B cell (primary cell): ENCODE measurements at places on chromosomes 1 and 21. TPM values are rescaled to one million over a fixed set of nuclear protein-coding genes. Genes with fewer than 3 reads are reported as not detected.

- no peak overlapping the region for H3K27ac ChIP-seq
- H3K4me3 ChIP-seq = no peak overlapping the region
- DNase-seq = no peak
- H3K36me3 ChIP-seq = no peaks in the 10 kb centered on the region
Measured at GRCh38 chr1:229352975-229353374, 10.1 kb upstream of the CCSAP start.

SFPQ gene
- total RNA-seq = 411 and 412 TPM in 2 replicates

GRCh38 chr1:228375578-228376261, 30.9 kb downstream of the TRIM11 start:
- H3K27ac ChIP-seq = no peak overlapping the region
- H3K4me3 ChIP-seq = no peak overlapping the region
- peaks cover 13% of the 10 kb centered on the region for H3K27me3 ChIP-seq
- H3K4me1 ChIP-seq = peaks cover 11% of the 10 kb centered on the region

- no peak for DNase-seq
- H3K27ac ChIP-seq = no peak overlapping the region
- H3K4me3 ChIP-seq = no peak overlapping the region
Measured at GRCh38 chr1:12220890-12221289, 8.9 kb upstream of the VPS13D start.

CACNA1S gene
- total RNA-seq = not detected in 2 replicates

VAMP4 gene
- 17.5 and 21.8 TPM in 2 replicates for total RNA-seq

GRCh38 chr1:181646710-181647109, 163.4 kb downstream of the CACNA1E start:
- H3K4me3 ChIP-seq = no peak overlapping the region
- no peaks in the 10 kb centered on the region for H3K27me3 ChIP-seq
- H3K27ac ChIP-seq = no peak overlapping the region
- H3K4me1 ChIP-seq = no peaks in the 10 kb centered on the region

DNA sequence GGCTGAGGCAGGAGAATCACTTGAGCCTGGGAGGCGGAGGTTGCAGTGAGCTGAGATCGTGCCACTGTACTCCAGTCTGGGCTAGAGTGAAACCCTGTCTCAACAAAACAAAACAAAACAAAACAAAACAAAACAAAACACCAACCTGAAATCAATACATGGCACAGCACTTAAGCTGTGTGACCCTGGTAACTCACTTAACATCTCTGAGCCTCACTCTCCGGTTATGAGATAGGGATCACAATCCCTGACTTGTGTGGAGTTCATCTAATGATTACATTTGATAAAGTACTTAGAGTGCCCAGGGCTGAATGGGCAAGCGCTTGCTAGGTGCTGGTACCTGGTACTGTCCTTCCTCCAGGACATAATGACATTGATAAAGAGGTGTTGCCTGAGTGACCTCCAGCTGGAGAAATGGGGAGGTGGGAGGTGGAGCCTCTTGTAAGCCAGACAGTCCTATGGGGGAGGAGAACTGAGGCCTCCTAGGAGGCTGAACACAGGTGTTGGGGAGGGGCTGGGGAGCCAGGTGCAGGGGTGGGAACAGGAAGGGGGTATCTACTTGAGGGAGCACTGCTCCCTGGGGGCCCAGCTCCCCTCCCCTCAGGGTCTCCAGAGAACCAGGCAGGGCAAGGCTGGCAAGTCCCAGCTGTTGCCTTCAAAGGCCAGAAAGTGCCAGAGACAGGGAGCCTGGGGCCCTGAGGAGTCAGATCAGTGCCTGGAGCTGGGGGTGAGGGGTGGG, 17.9 kb downstream of the FOXO6 start:
- H3K27me3 ChIP-seq = peaks cover 8% of the 10 kb centered on the region
- DNase-seq = no peak
- no peaks in the 10 kb centered on the region for H3K36me3 ChIP-seq

DNA sequence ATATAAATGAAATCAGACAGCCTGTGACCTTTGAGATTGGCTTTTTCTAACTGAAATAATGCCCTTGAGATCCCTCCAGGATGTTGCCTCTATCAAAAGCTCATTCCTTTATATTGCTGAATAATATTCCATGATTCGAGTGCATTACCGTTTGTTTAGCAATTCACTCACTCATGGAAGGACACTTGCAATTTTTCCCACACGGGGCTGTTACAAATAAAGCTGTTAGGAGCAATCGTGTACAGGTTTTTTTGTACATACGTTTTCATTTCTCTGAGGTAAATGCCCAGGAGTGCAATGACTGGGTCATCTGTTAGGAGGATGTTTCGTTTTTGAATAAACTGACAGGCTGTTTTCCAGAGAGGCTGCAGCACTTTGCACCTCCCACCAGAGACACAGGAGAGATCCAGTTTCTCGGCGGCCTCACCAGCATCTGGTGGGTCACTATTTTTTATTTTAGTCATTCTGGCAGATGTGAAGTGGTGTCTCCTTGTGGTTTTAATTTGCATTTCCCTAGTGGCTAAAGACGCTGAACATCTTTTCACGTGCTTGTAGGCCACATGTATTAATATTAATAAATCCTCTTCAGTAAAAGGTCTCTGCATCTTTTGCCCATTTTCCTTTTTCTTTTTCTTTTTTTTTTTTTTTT, 11.0 kb downstream of the PRDM15 start:
- no peaks in the 10 kb centered on the region for H3K27me3 ChIP-seq
- peaks cover 31% of the 10 kb centered on the region for H3K4me1 ChIP-seq
- H3K27ac ChIP-seq = no peak overlapping the region
- no peaks in the 10 kb centered on the region for H3K36me3 ChIP-seq
- H3K4me3 ChIP-seq = no peak overlapping the region

DNA sequence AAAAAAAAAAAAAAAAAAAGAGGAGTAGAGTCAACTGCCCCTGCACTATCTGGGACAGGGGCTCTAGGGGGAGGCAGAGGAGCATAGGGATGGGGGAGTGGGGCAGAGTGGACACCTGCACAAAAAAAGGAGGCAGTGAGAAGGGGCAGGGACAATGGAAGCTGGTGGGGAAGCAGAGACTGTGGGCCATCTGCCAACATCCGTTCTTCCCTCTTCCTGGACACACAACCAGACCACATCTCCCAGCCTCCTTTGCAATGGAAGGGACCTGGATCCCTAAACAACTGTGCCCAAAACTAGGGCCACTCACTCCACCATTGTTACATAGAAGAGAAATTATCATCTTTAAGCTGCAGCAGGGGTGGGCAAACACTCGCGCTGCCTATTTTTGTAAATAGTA, 38.4 kb downstream of the NEK2 start:
- no peaks in the 10 kb centered on the region for H3K36me3 ChIP-seq
- no peak overlapping the region for H3K4me3 ChIP-seq
- H3K4me1 ChIP-seq = no peaks in the 10 kb centered on the region
- DNase-seq = no peak
- no peaks in the 10 kb centered on the region for H3K27me3 ChIP-seq

USH2A gene
- total RNA-seq = not detected in 2 replicates

- no peak overlapping the region for H3K4me3 ChIP-seq
- peak; percentile 63 for DNase-seq
- no peaks in the 10 kb centered on the region for H3K36me3 ChIP-seq
- H3K27ac ChIP-seq = peak overlapping the region; percentile 73
- peaks cover 38% of the 10 kb centered on the region for H3K4me1 ChIP-seq
Measured at GRCh38 chr1:9825093-9826074, 1.6 kb upstream of the CLSTN1 start.

GRCh38 chr1:156556354-156556753, 16.0 kb downstream of the IQGAP3 start:
- H3K4me3 ChIP-seq = no peak overlapping the region
- peaks cover 36% of the 10 kb centered on the region for H3K4me1 ChIP-seq
- no peak overlapping the region for H3K27ac ChIP-seq
- no peak for DNase-seq
- H3K27me3 ChIP-seq = no peaks in the 10 kb centered on the region

GRCh38 chr1:103953386-103953785, 203.7 kb downstream of the AMY1C start:
- no peak overlapping the region for H3K27ac ChIP-seq
- H3K4me1 ChIP-seq = no peaks in the 10 kb centered on the region
- no peaks in the 10 kb centered on the region for H3K27me3 ChIP-seq
- H3K36me3 ChIP-seq = no peaks in the 10 kb centered on the region
- H3K4me3 ChIP-seq = no peak overlapping the region

DNA sequence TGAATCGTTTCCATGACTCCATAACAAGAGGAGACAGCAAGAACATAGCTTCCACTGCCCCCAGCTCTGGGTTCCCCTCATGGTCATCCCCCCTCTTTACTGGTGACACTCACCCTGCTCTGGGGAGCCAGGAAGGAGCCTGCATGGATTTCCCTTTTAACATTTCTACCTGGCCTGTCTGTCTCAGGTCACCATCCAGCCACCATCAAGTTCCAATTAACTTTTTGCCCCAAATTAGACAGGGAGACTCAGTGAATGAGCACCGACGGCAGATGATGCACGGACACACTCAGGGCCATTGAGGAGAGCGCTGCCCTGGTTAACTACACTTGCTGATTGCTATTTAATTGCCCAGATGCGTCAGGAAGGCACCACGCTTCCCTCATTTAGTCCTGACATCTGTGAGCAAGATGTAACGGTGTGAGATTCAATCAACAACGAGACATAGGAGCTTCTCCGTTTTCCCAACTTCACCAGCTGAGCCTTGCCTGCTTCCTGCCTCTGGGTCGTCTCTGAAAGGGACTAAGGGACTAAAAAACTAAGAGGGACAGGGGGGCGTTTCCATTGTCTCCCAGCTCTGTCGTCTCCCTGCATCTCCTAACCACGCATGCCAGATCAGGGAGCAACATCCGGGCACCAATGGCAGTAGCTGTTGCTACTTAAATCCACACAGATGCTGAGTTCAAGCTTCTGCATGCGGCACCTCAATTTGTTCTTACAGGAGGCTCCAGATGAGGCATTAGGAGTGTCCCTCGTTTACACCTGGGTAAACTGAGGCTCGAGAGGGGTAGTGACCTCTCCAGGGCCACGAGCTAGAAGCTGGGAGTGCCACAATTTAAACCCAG, 426.7 kb downstream of the NPHP4 start:
- H3K27me3 ChIP-seq = no peaks in the 10 kb centered on the region
- H3K27ac ChIP-seq = no peak overlapping the region
- no peaks in the 10 kb centered on the region for H3K36me3 ChIP-seq
- DNase-seq = no peak

DNA sequence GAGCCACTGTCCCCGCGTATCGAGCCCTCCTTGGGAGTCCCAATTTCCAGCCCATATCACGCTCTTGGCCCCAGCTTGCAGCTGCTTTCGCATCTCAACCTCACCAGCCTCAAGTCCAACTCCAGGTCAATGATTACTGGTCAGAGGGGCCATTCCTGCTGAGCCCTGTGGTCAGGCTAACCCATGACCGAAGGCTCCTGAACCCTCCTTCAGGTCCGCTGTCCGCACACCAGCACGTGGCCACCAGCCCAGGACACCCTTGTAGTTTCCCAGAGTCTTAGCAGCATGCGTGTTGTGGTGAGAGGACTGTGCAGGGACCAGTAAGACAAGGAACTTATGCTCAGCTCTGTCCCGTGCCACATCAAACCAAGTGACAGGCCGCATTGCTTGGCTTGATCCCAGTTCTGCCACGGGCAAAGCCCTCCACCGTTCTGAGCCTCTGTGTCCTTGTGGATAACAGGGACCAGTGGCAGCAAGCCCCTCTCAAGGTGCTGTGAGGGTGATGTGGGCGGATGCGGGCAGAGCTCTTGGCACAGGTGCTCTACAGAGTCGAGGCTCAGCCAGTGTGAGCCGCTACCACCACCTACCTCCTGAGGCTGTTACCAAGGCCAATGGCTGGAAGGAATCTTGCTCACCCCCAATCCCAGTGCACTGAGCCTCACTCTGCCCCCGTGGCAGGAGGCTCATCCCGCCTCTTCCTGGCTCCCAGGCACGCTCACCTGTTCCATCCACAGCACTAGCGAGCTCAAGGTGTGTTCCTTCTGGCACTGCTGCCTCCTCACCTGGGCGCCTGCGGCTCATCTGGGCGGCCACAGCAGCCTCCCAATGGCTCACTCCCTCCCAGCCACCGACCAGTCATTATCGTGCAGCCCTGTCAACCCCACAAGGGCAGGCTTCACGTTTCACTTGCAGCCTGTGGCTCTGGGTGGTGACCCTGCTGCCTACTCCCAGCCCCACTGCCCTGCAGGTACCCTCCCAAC, 20.4 kb downstream of the KRTAP10-1 start:
- no peak for DNase-seq
- no peaks in the 10 kb centered on the region for H3K36me3 ChIP-seq
- no peak overlapping the region for H3K27ac ChIP-seq
- no peaks in the 10 kb centered on the region for H3K4me1 ChIP-seq
- no peak overlapping the region for H3K4me3 ChIP-seq

RGS8 gene
- not detected in 2 replicates for total RNA-seq

- peaks cover 3% of the 10 kb centered on the region for H3K36me3 ChIP-seq
- peak overlapping the region; percentile 80 for H3K27ac ChIP-seq
- H3K4me1 ChIP-seq = peaks cover 59% of the 10 kb centered on the region
- H3K4me3 ChIP-seq = peak overlapping the region; percentile 46
- no peak for DNase-seq
- H3K27me3 ChIP-seq = no peaks in the 10 kb centered on the region
Measured at GRCh38 chr21:33412832-33413519, 9.8 kb downstream of the IFNGR2 start.

GRCh38 chr1:34371829-34372532, 195.3 kb downstream of the C1orf94 start:
- H3K4me3 ChIP-seq = no peak overlapping the region
- H3K4me1 ChIP-seq = no peaks in the 10 kb centered on the region
- H3K36me3 ChIP-seq = no peaks in the 10 kb centered on the region
- H3K27me3 ChIP-seq = no peaks in the 10 kb centered on the region

DNA sequence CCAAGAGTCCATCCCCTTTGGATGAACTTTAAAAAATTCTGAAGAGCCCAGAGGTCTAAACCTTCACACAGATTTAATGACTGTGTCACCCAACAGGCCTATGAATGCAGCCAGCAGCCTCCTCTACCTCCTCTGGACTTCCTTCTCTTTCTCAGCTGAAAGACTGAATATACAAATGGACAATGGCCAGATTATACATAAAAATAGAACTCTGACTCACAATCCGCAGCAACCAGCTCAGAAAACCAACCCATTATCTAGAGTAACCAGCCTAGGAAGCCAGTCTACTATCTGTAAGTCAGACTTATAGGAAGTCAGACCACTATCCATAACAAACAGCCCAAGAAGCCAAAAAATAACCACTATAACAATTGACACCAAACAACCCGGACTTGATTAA, 224.5 kb downstream of the ASTN1 start:
- H3K4me3 ChIP-seq = no peak overlapping the region
- H3K4me1 ChIP-seq = no peaks in the 10 kb centered on the region
- H3K36me3 ChIP-seq = no peaks in the 10 kb centered on the region
- no peak for DNase-seq
- H3K27me3 ChIP-seq = no peaks in the 10 kb centered on the region

ERICH3 gene
- total RNA-seq = 0.27 and 0.46 TPM in 2 replicates

DNA sequence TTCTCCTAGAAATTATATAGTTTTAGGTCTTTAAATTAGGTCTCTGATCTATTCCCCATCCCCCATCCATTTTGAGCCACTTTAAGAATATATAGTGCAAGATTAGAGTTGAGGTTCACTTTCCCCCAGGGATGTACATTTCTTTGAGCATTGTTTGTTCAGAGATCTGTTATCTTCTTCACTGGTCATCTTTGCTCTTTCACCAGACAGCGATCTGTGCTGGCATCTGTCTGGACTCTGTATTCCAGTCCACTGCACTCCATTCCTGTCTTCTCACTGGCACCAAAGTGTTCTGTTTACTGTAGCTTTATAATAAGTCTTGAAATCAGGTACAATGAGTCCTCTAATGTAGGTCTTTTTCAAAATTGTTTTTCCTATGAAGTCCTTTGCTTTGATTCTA, 112.5 kb downstream of the PCBP3 start:
- H3K4me3 ChIP-seq = no peak overlapping the region
- H3K27ac ChIP-seq = no peak overlapping the region
- H3K36me3 ChIP-seq = no peaks in the 10 kb centered on the region
- H3K27me3 ChIP-seq = no peaks in the 10 kb centered on the region
